ENCODE measurements at places on chromosomes 12 and 14. TPM values are rescaled to one million over a fixed set of nuclear protein-coding genes. Genes with fewer than 3 reads are reported as not detected.

Gene KRT3
- not detected for total RNA-seq

Gene IAPP
- not detected for total RNA-seq

Gene STON2
- total RNA-seq: 50.0 TPM

- no peak for DNase-seq
Measured at GRCh38 chr14:43901911-43902673, 605.0 kb downstream of the FSCB start.

GRCh38 chr14:53384073-53384472, 230.9 kb upstream of the DDHD1 start:
- DNase-seq: no peak

GRCh38 chr12:4506870-4507269, 31.8 kb upstream of the RAD51AP1 start:
- no peak for DNase-seq

DNA sequence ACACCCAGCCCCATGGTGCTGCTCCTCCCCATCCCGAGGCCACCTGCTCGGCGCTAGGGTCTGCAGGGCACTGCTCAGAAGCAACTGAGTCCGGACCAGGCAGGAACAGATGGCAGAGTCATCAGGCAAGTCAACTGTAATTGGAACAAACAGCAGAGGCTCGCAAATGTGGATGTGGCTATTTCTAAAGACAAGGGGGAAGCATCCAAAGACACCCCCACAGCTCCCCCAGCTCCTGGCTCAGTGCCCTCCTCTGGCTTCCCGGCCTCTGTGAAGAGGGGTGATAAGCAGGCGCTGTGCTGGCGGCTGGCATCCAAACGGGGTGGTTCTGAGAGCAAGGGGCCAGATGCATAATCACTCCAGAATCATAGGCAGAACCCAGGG, 125.6 kb downstream of the PIWIL1 start:
- DNase-seq: no peak

DNA sequence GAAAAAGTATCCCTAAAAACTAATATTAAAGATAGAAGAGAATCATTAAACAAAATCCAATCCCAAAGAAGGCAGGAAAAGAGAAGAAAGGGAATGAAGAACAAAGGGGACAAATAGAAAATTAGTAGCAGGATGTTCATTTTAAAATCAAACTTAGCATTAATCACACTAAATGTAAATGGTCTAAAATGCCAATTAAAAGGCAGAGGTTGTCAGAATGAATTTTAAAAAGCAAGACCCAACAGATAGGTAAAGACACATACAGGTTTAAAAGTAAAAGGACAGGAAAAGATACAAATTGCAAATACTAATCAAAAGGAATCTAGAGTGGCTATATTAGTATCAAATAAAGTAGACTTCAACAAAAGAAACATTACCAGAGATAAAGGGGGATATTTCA, 12.5 kb downstream of the DDHD1 start:
- no peak for DNase-seq

Data from H1 (cell line).